ENCODE measurements at places on chromosomes 16 and 17.

- no peak for DNase-seq
Measured at GRCh38 chr16:11092788-11093571, 148.6 kb downstream of the CLEC16A start.

DNA sequence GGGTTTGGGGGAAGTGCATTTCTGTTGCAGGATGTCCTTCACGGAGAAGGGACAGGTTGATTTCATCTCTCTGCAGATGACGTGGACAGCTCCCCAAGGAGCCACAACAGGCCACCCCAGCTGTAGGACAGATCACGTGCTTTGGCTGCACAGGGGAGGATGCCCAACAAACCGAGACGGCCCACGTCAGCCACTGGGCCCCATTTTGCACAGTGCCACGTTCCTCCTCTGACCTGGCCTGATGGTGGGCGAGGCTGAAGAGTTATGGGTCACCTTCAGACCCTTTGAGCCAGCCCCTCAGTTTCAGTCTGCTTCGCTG is 9.0 kb upstream of the RHBDL3 start:
- DNase-seq, result no peak

DNA sequence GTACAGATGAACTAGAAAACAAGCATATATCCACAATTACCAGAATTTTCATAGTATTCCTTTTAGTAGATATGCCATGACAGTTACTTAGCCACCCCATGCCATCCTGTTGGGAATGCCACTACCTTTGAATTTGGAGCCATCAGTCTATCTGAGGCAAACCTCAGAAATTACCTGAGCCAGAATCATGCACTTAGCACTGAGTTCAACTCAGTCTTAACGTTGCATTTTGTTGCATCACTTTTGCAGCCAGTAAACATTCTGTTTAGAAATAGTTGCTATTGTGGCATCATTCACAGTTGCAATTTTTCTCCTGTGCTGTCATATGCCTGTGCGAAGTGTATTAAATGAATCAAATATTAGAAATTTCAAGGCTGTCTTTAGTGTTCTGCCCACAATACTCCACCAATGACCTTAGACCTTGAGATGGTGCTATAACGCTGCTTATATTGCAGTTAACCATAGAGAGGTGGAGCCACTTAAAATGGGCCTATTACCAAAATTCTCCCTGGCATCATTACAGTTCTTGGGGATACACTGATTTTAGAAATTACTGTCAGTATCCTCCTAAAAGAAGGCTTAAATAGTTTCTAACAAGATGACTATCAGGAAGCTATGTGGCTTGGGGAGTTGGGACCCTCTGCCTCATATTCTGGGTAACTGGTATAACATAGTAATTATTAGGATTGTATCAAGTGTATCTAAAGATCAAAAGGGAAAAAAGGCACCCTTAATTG is 11.1 kb downstream of the PTRH2 start:
- no peak for DNase-seq

DNA sequence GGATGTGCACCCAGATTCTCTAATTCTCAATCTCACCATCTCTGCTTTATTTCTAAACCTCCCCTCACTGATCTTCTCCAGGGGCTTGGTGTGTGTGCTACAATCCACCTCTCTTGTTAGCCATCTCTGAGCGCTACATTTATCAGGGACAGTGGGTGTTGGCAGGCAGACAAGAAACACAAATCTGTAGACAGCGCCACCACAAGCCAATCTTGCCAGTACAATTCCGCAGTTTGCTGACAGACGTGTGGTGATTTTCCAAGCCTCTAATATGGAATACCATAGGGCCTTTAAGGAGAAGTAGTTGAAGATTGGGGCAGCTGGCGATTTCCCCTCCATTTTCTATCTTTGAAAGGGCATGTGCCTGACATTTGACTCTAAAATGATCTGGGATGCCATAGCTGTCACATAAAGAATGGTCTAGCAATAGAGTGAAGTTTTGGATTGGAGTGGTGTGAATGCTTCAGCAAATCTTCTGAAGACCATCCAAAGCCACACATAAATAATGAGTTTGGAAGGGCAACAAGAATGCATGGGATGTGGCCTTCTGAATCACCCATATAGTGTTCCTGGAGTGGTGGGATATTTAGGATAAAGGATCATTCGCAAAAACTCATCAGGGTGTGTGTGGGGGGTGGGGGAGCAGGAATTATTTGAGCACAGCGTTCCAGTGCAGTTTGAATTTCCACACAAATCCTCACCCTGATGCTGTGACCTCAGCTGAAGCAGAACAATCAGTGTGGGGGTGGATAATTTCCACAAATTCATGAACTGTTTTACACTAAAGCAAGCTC is 12.0 kb upstream of the ANKFN1 start:
- no peak for DNase-seq

- peak; percentile 55 for DNase-seq
Measured at GRCh38 chr17:78789663-78790181, 7.6 kb upstream of the CYTH1 start.

DNA sequence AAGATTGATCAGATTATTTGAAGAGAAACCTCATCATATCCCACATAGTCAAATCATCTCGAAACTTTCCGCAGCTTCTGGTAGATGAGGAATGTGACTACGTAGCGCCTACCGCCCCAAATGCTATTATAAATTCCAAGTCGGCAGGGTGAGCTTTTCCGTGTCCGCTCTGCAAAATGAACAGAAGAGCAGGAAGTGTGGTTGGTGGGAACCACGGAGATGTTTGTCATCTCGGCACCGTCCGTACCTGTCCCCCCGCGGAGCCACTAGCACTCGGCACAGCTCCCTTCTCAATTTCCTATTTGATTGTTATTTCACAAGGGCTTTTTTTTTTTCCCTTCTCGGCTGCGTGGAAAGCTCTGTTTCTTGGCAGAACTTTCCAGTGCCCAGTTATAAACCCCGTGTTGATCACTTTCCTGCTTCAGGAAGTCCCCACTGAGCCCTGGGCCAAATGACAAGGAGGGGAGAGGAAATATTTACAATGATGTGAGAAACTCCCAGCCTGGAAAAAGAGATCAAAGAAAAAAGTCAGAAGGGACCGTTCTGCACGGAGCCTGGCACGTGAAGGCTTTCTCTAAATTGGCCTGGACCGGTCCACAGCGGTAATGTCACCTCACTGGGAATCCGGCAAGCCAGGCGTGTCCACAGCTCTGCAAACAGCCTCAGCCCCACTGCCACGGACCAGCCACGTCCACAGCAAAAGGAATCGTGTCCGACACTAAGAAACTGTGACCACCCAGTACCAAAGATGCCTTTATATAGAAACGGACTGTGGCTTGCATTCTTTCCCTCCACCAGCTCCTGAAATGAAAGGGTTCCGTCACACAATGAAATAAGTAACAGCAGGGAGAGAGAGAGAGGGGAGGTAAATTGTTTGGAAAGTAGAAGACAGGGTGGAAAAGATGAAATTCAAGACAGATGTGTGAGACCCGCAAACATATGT is 65.0 kb downstream of the MRM3 start:
- DNase-seq, result no peak

DNA sequence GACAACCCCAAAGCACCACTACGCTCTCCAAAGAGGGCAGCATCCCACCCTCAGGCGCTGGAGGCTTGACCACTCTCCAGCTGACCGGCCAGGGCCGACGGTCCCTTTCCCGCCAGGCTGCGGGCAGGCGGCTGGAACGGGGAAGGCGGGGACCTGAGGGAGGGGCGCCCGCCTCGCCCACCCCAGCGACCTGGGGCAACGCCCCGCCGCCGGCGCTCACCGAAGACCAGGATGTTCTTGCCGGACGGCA is 431 bp downstream of the DYNC1LI2 start:
- no peak for DNase-seq

GRCh38 chr16:2152695-2153506 is 2.7 kb upstream of the TRAF7 start:
- DNase-seq, result no peak

GRCh38 chr17:75839942-75840798 is 4.0 kb downstream of the UNC13D start:
- no peak for DNase-seq

GRCh38 chr16:1174477-1175357 is 21.8 kb downstream of the CACNA1H start:
- no peak for DNase-seq

DNA sequence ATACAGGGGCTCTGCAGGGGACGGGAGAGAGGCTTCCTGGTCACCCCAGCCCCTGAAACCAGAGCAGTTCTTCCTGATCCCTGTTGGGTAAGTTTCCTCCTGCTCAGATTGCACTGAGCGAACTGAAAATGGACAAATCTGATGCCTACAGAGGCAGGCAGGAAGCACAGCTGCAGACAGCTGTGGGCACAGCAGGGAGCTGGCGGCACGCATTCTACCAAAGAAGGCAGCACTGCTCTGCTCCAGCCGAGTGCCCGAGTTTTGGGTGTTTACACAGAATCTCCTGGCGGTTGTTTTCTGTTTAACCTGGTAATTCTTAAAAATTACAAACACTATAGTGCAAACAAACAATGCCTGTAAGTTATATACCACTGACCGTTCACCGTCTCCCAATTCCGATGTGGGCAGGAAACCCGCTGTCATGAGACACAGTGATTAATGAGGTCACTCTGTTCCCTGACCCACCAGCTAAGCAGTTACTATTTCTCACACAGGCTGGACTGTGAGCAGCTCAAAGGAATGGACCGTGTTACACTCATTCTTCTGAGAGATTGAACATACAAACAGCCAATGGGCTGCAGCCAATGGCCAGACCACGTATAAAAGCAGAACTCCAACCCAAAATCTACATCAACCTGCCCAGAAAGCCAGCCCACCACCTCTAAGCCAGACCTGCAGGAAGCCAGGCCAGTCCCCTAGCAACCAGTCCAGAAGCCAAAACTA is 25.5 kb downstream of the NSMCE1 start:
- peak; percentile 34 for DNase-seq

DNA sequence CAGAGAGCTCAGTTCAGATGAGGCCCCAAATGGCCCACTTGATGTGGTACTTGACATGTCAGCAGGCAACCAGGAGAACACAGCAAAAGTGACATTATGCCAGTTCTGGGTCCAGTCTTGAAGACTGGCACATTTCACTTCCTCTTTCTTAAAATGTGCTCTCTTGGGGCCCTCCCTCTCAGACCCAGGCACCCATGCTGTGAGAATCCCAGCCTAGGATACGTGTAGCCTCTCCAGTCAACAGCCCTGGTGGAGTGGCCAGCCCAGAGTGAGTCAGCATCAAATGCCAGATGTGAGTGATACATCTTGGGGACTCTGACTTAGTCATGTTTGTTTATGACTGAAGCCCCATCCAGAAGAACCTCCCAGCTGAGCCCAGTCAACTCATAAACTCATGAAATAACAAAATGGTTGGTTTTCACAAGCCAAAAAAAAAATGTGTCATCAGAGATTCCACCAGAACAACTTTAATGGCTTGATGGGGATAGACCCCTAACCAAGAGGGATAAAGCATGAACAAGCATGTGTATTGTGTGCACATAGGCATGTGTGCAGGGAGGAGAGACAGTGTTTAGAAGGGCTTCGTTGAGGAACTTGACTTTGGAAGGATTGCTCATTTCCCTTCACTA is 82.5 kb upstream of the TNRC6C start:
- no peak for DNase-seq

GRCh38 chr17:66920950-66921349 is 43.6 kb upstream of the CACNG4 start:
- peak; percentile 51 for DNase-seq

GRCh38 chr17:41710472-41711090 is 1.6 kb upstream of the GAST start:
- DNase-seq, result peak; percentile 97

DNA sequence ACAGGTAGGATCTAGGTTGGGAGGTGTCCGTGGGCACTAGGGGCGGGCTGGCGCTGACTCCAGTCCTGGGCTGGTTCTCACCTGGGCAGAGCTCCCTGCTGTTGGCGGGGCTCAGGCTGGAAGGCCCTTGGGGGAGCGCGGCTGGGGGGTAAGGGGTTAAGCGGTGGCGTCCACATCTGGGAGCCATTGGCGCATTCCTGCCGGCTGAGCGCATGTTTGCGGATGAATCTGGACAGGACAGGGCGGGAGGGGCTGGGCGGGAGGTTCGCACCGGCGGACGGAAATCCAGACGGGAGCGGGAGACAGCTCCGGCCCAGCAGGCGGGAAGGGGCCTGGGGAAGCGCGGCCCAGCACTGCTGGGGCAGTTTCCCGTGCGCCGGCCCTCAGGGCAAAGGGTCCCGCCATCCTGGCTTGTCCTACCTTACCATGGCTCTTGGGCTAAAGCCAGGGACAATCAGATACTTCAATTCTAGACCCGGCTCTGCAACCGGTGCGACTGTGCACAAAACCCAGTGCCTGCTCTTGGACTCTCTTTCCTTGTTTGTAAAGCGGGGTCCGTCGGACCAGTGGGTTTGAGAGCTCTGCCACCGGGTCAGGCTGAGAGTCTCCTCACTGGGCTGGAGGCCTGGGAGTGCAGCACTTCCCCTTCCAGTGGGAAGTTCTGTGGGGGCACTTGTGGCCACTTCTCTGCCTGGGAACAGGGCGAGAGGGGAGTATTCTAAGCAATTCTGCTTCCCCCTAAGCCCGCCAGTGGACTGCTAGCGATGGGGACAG is 7.8 kb downstream of the RARA start:
- DNase-seq, result no peak

DNA sequence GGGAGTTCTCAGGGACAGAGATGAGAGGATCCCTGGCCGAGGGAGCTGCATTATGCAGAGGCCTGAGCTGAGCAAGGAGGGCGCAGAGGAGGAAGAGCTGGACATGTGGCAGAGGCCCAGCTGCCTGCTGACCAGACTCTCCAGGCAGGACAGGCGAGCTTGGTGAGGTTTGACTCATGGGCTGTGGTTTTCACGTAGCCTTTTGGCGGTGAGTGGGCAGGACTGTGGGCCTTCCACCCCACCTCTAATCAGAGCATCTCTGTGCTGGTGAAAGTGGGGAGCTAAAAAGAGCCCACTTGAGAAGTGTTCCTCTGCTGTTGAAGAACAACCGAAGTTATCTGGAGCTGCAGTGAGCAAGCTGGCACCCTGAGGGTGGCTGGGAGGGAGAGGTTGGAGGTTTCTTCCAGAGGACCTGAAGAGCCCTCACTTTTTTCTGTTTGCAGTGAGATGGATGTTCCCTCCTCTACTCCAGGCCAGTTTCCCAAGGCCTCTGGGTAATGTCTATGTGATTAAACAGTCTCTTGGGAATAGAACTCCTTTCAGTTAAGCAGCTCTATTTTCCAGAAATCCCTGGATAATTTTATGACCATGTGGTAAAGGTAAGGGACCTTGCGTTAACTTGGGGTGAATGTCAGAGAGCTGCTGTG is 11.9 kb downstream of the EPN2 start:
- no peak for DNase-seq

GRCh38 chr16:10957771-10958482 is 13.6 kb downstream of the CLEC16A start:
- DNase-seq, result no peak

Data from brain (organoid and tissue), 16 donors.